Uterus (tissue), 4 donors: ENCODE measurements at places on chromosomes 7 and 10.

- H3K36me3 ChIP-seq = no peaks in the 10 kb centered on the region
- DNase-seq = no peak
- H3K27ac ChIP-seq = no peak overlapping the region
- no peaks in the 10 kb centered on the region for H3K27me3 ChIP-seq
Measured at GRCh38 chr7:139762886-139763285, 14.9 kb downstream of the HIPK2 start.

DNA sequence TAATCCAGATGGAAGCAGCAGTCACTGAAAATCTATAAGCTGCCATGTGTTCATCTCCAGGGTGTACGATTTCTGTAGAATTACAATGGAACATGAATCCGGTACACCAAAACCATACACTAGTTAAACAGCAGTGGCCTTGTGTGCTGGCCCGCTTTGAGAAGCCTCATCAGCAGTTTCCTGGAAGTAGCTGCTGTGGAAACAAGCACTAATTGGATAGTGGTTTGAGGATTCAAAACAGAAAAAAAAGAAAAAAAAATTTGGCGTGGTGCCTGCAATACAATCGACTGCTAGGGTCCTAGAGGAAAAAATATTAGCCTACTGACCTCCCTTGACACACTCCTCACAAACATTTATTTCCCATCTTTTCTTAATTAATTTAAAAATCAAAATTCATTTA, 545.9 kb downstream of the SORCS1 start:
- no peak overlapping the region for H3K4me3 ChIP-seq
- no peak for DNase-seq
- no peaks in the 10 kb centered on the region for H3K36me3 ChIP-seq
- H3K27me3 ChIP-seq = no peaks in the 10 kb centered on the region
- H3K27ac ChIP-seq = no peak overlapping the region
- no peaks in the 10 kb centered on the region for H3K4me1 ChIP-seq

DNA sequence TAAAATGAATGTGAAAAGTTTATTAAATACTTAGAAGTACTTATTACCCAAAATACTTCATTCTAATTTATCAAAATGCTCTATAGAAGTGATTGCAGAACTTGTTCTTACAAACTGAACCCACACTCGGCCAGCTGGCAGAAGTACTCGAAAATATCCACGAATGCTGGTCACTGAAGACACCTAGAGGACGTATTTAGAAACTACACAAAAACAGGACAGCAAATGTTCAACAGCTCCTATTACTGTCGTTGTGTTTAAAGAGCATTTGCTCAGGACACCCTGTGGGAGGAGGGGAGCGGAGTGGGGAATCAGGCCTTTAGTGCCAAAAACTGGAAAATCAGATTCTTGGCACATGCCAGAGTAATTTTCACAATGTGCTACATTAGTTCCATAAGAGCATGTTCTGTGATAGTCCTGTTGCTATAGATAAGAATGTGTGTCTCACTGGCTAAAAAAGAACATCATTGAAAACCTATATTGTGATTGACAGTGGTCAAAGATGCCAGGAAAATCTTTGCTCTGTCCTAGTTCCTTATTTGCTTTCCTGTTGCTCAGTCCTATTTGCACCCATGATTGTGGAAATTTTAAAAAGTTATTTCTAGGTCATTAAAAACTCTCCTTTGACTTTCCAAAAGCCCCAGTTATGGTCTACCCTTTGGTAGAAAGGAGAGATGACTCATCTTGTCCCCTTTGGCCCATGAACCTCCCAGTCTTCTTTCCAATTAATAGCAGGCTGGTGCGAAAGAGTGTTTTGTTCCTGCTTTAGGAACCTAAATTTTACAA, 49.0 kb upstream of the NRBF2 start:
- no peak overlapping the region for H3K4me3 ChIP-seq
- H3K4me1 ChIP-seq = no peaks in the 10 kb centered on the region
- no peaks in the 10 kb centered on the region for H3K27me3 ChIP-seq
- DNase-seq = peak; percentile 67
- no peaks in the 10 kb centered on the region for H3K36me3 ChIP-seq

- no peaks in the 10 kb centered on the region for H3K36me3 ChIP-seq
- no peak overlapping the region for H3K27ac ChIP-seq
Measured at GRCh38 chr7:4065190-4065589, 616.9 kb upstream of the FOXK1 start.

DNA sequence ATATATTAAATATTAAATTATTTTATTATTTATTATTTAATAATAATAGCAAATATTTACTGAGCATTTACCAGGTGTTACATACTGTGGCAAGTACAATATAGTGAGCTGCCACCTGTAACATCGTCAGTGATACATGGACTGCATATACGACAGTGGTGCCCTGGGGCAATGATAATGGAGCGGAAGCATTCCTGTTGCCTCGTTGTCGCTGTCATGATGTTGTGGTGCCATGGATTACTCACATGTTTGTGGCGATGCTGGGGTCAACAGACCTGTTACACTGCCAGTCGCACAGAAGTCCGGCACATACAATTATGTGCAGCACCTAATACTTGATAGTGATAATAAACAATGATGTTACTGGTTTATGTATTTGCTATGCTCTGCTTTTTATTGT, 20.6 kb downstream of the CAMK1D start:
- H3K4me3 ChIP-seq = no peak overlapping the region

DNA sequence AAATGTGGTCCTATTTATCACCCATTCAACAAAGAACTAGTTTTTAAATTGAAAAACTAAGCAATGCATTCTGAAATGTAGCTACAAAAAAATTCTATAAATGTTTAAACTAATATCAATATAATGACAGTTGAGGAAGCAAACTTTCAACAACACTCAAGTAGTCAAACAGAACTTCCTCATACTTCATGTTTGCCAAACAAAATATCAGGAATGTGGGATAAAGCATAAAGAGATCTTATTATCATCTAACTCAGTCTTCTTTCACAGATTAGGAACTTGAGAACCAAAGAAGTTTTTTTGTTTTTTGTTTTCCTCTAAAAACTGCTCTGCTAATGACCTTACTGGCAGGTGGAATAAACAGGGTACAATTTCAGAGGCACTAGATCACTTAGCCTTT, 116.2 kb downstream of the JAZF1 start:
- H3K27me3 ChIP-seq = no peaks in the 10 kb centered on the region
- H3K4me3 ChIP-seq = no peak overlapping the region
- H3K4me1 ChIP-seq = no peaks in the 10 kb centered on the region
- peak overlapping the region; percentile 86 for H3K27ac ChIP-seq

DNA sequence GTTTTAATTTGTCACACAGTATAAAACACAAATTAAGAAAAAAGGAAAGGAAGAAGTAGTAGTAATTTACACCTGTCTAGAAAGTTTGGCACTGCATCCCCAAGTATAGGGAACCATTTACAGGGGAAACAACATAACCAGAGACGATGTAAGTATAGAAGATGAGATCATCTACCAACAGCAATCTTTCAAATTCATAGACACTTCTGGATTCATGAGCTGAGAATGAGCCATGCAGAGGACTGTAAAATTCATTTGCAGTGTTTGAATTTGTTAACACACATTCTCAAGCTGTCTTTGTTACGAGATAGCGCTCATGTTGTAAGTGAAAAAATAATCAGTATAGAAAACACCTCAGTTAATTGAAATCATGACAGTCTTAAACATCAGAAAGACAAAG, 337.0 kb upstream of the MEOX2 start:
- DNase-seq = no peak
- peaks cover 4% of the 10 kb centered on the region for H3K4me1 ChIP-seq
- no peaks in the 10 kb centered on the region for H3K27me3 ChIP-seq
- H3K36me3 ChIP-seq = no peaks in the 10 kb centered on the region
- H3K27ac ChIP-seq = no peak overlapping the region
- no peak overlapping the region for H3K4me3 ChIP-seq

DNA sequence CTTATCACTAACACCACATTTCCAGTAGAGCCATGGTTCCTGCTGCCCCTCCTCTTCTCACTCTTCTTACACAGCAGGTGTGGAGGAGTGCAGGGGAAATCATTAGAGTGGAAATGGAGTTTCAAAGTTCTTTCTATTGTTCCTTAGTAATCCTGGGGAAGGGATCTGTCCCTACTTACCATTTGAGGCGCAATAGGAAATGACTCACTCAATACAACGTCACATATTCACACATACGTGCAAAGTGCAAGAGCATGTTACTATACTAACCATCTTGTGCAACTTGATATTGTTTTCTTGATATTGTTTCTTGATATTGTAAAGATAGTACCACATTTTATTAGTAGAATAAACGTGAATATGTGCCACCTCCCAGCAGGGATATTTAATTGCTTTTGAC, 1010.2 kb downstream of the DNAJB9 start:
- no peaks in the 10 kb centered on the region for H3K27me3 ChIP-seq
- H3K36me3 ChIP-seq = no peaks in the 10 kb centered on the region
- H3K4me1 ChIP-seq = no peaks in the 10 kb centered on the region
- H3K27ac ChIP-seq = no peak overlapping the region
- no peak overlapping the region for H3K4me3 ChIP-seq

DNA sequence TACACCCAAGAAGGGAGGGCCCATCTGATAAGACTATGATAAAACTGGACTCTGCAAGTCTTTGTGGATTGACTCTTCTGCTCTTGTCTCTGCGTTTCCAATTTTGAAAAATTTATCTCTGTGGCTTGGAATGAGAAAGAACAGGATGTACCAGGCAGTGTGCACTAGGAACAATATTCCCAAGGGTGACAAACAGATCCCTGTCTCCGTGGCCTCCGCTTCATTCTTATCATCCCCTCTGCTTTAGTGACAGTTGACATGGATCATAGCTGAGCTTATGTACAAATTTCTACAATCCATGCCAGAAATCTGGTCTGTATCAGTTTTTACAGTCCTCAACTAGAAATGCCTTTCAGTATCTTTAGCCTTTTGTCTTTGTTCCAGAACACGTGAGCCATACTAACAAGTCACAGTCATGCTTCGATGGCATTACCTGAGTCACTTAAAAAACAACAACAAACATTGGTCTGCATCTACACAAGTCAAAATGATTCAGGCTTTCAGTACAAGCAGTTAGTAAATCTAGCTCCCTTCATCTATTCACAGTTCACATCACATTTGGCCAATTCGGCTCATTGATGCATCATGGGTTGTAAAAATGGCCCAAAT, 393.6 kb upstream of the CELF2 start:
- H3K27me3 ChIP-seq = no peaks in the 10 kb centered on the region
- DNase-seq = no peak
- no peak overlapping the region for H3K4me3 ChIP-seq
- no peaks in the 10 kb centered on the region for H3K36me3 ChIP-seq
- no peaks in the 10 kb centered on the region for H3K4me1 ChIP-seq

GRCh38 chr7:35646289-35647023, 48.5 kb downstream of the HERPUD2 start:
- H3K36me3 ChIP-seq = no peaks in the 10 kb centered on the region
- peak overlapping the region; percentile 14 for H3K27ac ChIP-seq
- no peak overlapping the region for H3K4me3 ChIP-seq
- H3K4me1 ChIP-seq = no peaks in the 10 kb centered on the region
- H3K27me3 ChIP-seq = no peaks in the 10 kb centered on the region

DNA sequence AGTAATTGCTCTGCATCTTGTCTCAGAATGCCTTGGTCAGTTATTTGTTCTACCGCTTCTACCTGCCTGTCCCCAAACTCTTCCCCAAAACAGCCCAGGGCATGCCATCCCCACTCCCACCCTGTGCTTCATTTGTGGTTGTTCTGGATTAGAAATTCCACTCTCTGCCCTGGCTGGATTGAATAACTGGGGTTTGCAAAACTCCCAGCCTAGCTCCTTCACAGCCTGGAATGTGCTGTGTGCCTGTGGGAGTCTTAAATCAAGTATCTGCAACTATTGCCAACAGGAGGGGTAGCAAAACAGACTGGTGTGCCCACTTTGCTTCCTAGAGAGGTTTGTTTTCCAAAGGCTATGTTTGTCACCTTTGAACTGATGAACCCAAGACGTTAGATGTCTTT, 24.2 kb downstream of the TSPAN15 start:
- H3K4me1 ChIP-seq = peaks cover 4% of the 10 kb centered on the region
- H3K36me3 ChIP-seq = no peaks in the 10 kb centered on the region
- peak overlapping the region; percentile 93 for H3K27ac ChIP-seq
- H3K27me3 ChIP-seq = no peaks in the 10 kb centered on the region
- no peak overlapping the region for H3K4me3 ChIP-seq
- DNase-seq = no peak

DNA sequence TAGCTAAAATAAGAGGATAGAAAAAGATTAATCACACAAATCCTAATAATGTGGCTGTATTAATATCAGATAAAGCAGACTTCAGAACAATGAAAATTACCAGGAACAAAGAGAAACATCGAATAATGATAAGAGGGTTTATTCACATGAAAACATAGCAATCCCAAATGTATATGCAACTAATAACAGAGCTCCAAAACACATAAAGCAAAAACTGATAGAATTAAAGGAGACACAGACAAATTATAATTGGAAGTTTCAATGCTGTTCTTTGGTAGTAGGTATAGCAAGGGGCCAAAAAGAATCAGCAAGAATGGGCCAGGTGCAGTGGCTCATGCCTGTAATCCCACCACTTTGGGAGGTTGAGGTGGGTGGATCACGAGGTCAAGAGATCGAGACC, 23.4 kb upstream of the DNAAF5 start:
- H3K4me3 ChIP-seq = no peak overlapping the region
- H3K27ac ChIP-seq = no peak overlapping the region
- DNase-seq = no peak
- no peaks in the 10 kb centered on the region for H3K4me1 ChIP-seq
- no peaks in the 10 kb centered on the region for H3K36me3 ChIP-seq

DNA sequence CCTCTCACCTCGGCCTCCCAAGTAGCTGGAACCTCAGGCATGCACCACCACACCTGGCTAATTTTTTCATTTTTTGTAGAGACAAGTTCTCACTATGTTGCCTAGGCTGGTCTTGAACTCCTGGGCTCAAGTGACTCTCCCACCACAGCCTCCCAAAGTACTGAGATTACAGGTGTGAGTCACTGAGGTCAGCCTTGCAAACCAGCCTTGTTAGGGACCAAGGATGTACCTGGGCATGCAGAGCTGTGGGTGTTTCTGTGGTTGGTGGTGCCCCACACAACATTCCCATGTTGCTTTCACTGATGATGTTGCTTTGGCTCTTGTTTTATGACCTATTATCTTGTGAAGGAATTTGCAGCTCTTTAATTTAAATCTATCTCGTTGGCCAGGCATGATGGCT, 54.8 kb downstream of the OTUD1 start:
- H3K27ac ChIP-seq = no peak overlapping the region
- no peak overlapping the region for H3K4me3 ChIP-seq
- no peaks in the 10 kb centered on the region for H3K4me1 ChIP-seq
- H3K36me3 ChIP-seq = no peaks in the 10 kb centered on the region

DNA sequence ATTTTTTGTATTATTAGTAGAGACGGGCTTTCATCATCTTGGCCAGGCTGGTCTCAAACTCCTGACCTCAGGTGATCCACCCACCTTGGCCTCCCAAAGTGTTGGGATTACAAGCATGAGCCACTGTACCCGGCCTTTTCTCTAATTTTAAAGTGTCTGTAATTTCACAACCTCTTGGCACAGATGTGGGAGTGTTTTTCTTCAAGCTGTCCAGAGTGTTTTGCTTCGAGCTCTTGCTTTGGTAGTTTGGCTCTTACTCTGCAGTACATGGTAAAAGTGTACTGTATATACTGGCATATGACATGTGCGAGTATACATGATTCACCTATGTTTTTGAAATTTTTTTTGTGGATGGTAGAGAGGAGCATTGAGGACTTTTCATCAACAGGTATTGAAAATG, 9.8 kb downstream of the SRGN start:
- no peaks in the 10 kb centered on the region for H3K4me1 ChIP-seq
- H3K27me3 ChIP-seq = no peaks in the 10 kb centered on the region
- DNase-seq = no peak
- no peaks in the 10 kb centered on the region for H3K36me3 ChIP-seq
- H3K4me3 ChIP-seq = no peak overlapping the region

- H3K4me3 ChIP-seq = no peak overlapping the region
- H3K27me3 ChIP-seq = no peaks in the 10 kb centered on the region
- no peaks in the 10 kb centered on the region for H3K36me3 ChIP-seq
Measured at GRCh38 chr10:122344741-122345258, 29.7 kb upstream of the PLEKHA1 start.
